Coronary artery (tissue), 2 donors: ENCODE measurements at places on chromosomes 2 and 18.

GRCh38 chr2:62334009-62334408 is 138.1 kb downstream of the B3GNT2 start:
- DNase-seq: no peak

DNA sequence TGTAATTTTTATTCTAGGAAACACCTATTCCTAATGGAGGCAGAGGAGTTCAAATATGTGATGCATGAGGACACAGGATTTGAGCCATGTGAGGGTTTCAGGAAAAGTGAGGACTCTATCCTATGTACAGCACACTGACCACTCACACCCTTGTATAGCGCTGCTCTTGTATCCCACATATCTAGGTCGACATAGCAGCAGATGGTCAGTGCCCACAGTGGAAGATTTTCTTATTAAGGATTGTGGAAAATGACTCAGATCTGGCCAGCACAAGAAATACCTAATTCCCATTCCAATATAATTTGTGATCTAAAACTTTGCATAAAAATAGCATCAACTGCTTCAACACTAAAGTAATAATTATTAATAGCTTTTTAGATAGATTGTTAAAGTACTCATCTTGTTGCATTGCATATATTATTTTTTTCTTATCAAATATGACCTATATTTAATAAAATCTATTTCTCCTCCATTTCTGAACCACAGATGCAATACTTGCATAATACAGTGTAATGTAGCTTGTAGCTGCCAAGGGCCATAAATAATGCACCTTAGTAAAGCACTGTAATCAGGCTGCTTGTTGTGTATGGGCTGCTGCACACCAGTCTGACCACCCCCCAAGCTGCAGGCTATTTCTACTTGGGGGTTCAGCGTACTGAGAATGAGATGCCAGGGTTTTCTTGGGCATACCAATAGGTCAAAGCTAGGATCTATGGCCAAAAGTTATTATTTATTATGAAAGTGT is 442.2 kb upstream of the CWC22 start:
- no peak for DNase-seq

DNA sequence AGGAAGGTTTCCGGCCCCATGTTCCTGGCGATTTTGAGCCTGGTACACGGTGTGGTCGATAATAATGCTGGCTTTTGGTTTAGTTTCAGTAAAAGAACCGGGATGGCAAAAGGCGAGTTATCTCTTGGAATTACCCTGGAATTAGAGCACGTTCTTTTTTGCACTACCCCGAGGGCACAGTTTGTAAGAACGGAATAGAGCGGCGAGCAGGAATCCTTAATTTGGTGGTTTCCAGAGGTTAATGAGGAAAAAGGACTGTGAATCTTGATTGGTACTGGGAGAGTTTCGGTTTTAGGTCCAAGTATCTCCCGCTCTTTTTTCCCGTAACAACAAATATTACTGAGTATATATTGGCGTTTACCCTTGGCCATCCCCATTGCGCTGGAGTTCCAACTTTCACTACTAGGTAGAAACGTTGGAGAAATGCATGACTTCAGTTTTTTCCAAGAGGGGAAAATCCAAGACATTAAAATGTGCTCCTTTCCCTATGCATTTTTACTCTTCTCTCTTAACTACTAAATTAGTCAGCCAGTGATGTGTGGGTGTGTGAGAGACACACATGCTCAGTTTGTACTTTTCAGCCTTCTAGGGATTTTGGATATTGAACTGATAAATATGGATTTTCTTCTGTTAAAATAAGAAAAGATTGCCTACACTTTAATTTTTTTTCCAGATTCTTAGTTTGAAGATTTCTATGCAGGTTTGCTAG is 160.8 kb downstream of the AGPS start:
- no peak for DNase-seq

GRCh38 chr2:118272391-118272790 is 184.1 kb downstream of the INSIG2 start:
- no peak for DNase-seq

- no peak for DNase-seq
Observed at GRCh38 chr2:50401772-50402653, 629.9 kb downstream of the NRXN1 start.

- DNase-seq: no peak
Observed at GRCh38 chr18:46343931-46344372, 239.8 kb downstream of the HAUS1 start.

DNA sequence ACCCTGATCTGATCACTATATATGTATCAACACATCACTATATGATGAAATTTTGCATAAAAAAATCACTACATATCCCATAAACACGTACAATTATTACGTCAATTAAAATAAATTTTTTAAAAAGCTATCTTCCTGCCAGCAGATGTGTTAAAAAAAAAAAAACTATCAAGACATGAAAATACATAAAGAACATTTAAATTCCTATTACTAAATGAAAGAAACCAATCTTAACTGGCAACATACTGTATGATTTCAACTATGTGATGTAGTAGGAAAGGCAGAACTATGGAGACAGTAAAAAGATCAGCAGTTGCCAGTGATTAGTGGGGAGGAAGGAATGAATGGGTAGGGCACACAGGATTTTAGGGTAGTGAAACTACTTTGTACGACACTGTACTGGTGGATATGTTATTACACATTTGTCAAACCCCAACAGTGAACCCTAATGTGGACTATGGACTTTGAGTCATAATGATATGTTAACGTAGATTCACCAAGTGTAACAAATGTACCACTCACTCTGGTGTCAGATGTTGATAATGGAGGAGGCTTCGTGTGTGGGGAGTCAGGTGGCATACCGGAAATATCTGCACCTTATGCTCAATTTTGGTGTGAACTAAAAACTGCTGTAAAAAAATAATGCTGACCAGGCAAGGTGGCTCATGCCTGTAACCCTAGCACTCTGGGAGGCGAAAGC is 27.4 kb downstream of the USP34 start:
- DNase-seq: no peak

- DNase-seq: no peak
Observed at GRCh38 chr2:48127612-48128191, 221.4 kb upstream of the FBXO11 start.

DNA sequence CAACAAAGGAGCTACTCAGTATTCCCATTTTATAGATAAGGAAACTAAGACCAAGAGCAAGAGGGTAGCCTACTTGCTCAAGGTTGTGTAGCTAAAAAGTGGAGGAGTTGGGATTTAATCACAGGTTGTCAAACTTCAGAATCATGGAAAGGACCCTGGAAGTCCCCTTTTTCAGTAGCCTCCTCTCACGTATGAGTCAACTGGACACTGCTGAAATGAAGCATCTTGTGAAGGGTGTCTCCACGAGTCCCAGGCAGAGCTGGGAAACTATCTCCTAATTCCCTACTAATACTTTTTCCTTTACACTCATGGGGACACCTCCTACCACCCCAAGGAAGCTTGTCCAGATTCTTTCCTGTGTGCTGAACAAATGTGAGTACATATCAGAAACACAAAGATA is 155.8 kb downstream of the RHBDD1 start:
- no peak for DNase-seq
